Esophagus squamous epithelium (tissue), 5 donors: ENCODE measurements at places on chromosomes 3 and 15.

GRCh38 chr3:37056826-37057225 lies 63.5 kb downstream of the MLH1 start:
- no peak for DNase-seq

GRCh38 chr3:14911651-14912050 lies 35.7 kb upstream of the NR2C2 start:
- DNase-seq = no peak

- DNase-seq = no peak
Measured at GRCh38 chr3:186788482-186789370, 5.3 kb downstream of the EIF4A2 start.

DNA sequence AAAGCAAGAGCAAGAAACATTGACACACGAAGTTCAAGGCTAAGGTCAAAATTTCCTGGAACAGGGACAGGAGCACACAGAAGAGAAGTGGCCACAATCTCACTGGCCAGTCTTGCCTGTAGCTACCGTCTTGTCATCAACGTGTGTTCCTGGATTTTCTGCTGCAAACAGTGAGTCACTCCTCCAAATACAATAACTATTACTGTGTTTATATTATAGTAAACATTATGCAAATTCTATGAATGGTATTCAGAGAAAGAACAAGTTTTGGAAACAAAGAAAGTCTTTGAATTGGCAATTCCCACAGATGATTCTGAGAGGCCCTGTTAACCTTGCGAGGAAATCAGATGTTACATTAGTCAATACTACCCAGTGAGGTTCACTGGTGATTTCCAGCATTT lies 220.5 kb downstream of the FAM43A start:
- no peak for DNase-seq

DNA sequence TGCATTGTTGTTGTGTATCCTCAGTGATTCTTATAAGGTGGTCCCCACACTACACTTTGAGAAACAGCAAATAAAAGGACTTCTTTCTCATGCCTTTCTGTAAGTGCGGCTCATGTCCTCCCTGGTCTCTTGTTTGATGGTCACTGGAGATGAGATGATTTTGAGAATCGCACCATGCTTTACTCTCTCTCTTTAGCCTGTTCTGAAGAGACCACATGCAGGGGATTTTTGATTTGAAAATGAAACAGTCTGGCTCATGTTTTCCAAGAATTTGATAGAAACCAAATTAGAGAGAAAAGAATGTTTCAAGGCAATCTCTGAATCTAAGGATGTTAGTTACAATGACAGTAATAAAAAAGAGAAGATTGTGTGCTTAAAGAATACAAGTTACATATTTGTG lies 18.0 kb downstream of the CLDN11 start:
- no peak for DNase-seq

DNA sequence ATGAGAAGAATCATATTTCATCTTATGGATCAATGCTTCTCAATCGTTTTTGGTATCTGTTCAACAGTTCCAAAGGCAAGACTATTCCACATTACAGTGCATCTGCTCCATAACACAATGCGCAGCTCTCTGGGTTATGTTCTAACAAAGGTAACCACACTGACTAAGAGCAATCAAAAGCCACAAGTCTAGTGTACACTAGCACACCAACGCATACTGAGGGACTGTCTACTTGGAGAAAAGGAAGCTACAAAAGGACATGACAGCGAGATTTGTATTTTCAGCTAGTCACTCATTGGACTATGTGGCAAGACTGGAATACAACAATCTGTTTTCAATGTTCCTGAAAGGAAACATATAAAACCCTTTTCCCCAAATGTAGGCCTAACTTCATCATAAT lies 35.8 kb downstream of the SETD2 start:
- no peak for DNase-seq

- no peak for DNase-seq
Measured at GRCh38 chr3:122132949-122133540, 50.4 kb upstream of the CASR start.

GRCh38 chr3:186025161-186025560 lies 83.7 kb downstream of the ETV5 start:
- DNase-seq = no peak

- DNase-seq = no peak
Measured at GRCh38 chr3:138396752-138397410, 37.5 kb upstream of the ESYT3 start.

- DNase-seq = no peak
Measured at GRCh38 chr15:32007355-32007960, 22.9 kb upstream of the CHRNA7 start.

DNA sequence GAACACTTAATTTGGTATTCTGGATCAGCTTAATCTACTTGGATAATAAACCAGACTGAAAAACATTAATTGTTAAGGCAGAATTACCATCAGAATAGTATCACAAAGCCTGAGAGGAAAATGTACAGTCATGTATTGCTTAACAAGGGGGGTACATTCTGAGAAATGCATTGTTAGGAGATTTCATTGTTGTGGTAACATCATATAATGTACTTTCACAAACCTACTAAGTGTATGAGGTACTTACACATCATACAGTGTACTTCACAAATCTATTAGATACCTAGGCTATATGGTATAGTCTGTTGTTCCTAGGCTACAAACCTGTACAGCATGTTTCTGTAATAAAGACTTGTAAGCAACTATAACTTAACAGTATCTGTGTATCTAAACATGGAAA lies 68.2 kb downstream of the NBEAL2 start:
- no peak for DNase-seq

DNA sequence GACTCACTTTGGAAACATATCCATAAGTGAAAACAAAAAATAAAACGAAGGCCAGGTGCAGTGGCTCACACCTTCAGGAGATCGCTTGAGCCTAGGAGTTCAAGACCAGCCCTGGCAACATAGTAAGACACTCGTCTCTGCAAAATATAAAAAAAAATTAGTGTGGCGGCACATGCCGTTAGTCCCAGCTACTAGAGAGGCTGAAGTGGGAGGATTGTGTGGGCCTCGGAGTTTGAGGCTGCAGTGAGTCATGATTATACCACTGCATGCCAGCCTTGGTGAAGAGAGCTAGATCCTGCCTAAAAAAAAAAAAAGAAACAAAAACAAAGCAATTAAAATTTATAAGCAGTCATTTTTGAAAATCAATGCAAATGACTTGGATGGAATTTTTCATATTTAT lies 54.7 kb upstream of the NANOGP8 start:
- no peak for DNase-seq

- DNase-seq = no peak
Measured at GRCh38 chr15:38508647-38509046, 54.7 kb downstream of the FAM98B start.

- DNase-seq = no peak
Measured at GRCh38 chr3:69998759-69999139, 784 bp upstream of the SAMMSON start.
